ENCODE measurements at places on chromosomes 7 and 10.
A peak's percentile ranks its signal among the peaks of the same experiment; 100 is the strongest.

GRCh38 chr7:155702616-155703015, 58.2 kb downstream of the RBM33 start:
- DNase-seq: no peak

GRCh38 chr10:14556285-14556956, 218.3 kb downstream of the FAM107B start:
- peak; percentile 97 for DNase-seq

DNA sequence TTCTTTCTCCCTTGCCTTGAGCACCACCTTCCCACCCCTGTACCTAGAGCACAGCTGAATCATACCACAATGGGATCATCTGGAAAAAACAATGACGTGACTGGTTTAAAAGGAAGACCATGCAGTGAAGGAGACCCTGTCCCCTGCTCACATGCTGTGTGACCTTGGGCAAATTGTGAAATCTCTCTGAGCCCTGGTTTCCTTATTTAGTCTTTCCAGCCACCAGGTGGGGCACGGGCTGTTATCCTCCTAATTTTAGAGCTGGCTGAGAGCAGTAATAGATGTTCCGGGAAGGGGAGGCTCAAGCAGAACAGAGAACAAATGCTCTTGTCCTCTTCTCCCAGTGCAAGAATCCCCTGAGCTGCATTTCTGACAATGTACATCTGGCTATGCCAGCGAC, 198.3 kb downstream of the RPS24 start:
- DNase-seq: no peak

GRCh38 chr10:51960494-51960895, 261.1 kb upstream of the CSTF2T start:
- peak; percentile 64 for DNase-seq

GRCh38 chr7:42392826-42393225, 155.8 kb upstream of the GLI3 start:
- DNase-seq: no peak

Measured in MM.1S (cell line).